ENCODE measurements at places on chromosomes 4 and X.

DNA sequence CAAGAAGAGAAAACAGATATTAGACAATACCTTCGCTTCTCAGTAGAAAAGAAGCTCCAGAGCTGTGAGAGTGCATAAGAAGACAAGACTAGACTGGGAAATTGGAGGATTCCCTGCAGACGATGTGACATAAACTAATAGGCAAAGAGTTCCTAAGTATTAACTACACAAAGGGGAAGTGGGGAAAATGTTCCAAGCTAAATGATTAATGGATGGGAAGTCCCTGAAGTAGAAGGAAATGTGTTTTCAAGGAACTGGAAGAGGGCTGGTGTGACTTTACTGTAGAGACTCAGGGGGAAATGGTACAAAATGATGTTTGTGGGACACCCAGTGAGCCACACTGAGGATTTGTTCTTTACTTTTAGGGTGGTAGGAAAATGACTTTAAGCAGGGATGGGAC lies 69.7 kb upstream of the DCLK2 start:
- DNase-seq: no peak

GRCh38 chrX:17987783-17988182 lies 126.7 kb upstream of the RAI2 start:
- no peak for DNase-seq

DNA sequence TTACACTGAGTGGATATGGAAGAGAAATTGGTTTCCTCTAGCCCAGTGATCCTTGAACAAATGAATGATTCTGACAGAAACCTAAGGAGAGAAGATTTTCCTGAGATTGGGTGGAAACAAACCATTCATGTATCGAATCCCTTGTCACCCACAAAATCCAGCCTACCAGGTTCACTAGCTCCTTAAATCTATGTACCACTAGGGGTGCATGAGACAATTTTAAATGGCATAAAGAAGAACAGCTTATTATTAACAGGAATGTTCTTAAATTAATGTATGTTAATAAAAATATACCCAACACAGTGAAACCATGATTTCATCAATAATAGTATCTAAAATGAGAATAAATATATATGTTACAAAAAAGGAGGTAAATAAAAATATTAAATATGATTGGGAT lies 118.4 kb upstream of the LNX1 start:
- no peak for DNase-seq

GRCh38 chr4:85864259-85865205 lies 389.6 kb downstream of the ARHGAP24 start:
- no peak for DNase-seq

DNA sequence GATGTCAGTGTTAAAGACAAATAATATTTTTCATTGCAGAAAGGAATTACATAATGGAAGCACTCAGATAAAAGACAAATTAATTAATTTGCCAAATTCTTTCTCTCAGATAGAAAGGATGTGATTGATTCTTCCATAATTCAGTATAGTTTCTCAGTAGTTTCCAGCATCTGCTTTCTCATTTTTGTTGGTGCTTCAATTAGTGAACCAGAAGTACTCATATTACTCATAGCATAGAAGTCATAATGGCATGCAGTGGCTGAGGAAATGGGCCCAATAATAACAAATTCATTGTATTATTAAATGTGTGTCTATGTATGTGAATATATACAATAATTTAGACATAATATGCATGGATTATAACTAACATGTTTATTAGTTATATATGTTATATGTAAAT lies 393.3 kb upstream of the TRAM1L1 start:
- no peak for DNase-seq

DNA sequence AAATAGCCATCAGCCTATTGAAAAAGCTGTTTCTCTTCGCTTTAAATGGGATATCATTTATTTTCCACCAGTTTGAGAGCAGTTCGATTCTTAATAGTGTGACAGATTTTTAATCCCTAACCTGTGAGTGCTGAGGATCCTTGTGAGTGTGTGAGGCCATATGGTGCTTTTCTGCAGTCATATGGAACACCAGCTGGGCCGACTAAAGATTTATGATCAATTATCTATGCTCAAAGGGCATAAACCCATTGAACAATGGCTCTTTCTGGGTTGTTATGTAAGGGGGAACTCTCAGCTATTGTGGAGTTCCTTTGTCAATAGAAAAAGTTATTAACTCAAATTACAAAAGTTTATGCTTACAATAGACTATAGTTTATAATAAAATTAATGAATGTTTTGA lies 1003.6 kb downstream of the FAT4 start:
- no peak for DNase-seq

DNA sequence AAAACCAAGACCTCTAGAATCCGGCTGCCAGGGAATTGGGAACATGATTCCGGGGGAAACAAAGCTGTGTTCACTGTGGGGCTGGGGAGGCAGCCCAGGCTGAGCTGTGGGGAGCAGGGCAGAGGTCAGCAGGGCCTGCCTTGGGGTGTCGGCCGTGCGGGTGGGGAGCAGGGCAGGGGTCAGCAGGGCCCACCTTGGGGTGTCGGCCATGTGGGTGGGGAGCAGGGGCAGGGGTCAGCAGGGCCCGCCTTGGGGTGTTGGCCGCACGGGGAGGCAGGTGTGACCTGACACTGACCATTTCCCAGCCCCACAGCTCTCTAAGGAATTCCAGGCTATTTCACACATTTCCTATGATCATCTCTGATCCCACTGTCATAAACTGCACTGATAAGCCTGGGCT lies 45.6 kb upstream of the CPLX1 start:
- no peak for DNase-seq

- no peak for DNase-seq
Measured at GRCh38 chr4:152165146-152165545, 370.7 kb downstream of the FBXW7 start.

Data from upper lobe of right lung (tissue), 1 donor.